ENCODE measurements at places on chromosomes 3 and 15. TPM values are rescaled to one million over a fixed set of nuclear protein-coding genes. Genes with fewer than 3 reads are reported as not detected.
A peak's percentile ranks its signal among the peaks of the same experiment; 100 is the strongest.

DNA sequence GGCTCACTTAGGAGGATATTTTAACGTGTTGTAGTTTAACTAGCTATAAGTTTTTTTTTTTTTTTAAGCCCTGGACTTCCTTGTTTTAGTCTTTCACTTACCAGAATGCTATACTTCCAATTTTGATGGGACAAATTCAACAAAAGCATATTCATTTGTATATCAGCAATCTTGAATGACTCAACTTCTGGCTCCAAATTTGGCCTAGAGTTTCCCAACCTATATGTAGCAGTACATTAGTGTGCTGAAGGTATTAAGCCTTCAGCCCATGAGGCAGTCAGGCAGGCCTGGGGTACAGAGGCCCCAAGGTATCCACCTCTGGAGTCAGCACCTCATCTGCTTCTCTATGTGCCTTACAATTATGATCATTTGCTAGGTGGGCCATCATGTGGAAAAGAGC lies 5.9 kb downstream of the PBRM1 start:
- no peak for DNase-seq

DNA sequence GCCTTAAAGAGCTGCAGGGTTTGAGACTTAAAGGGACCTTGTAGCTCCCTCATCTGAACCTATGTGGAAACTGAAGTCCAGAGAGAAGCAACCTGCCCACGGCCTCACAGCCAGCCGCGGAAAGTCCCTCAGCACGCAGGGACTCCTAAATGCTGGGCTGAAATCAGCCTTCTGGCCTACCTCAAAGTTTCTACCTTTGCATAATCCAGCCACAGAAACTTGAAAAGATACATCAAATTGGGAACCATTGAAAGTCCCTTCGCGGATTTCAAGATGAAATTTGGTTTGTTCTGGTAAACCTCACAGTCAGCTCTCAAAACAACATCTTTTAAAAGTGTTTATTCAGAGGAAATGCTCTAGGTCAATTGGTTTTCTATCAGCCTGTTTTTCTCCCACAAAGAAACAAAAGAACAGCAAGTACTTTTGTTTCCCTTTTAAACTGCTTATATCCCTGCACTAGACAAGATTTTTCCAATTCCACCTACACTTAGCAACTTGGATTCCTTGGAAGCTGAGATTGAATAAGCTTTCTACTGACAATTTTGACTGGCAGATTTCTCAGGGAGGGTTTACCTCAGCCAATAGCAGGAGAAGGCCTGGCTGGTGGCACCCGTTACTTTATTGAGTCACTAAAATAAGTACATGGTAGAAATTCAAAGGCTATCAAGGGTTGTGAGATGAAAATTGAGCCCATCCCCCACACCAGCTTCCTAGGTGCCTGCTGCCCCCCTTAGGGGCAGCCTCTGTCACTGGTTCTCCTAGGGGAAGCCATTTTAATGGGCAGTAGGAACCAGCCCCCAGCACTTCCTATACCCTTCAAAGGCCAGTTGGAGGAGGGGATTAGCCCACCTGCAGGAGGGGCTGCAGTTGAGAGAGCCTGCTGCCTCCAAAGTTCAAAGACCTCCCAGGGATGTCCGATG lies 171.2 kb downstream of the ADAMTS17 start:
- DNase-seq, result peak; percentile 16

GRCh38 chr3:172918165-172918564 lies 167.6 kb downstream of the ECT2 start:
- DNase-seq, result no peak

- no peak for DNase-seq
Measured at GRCh38 chr3:106047221-106047620, 178.4 kb upstream of the CBLB start.

GRCh38 chr15:68639926-68640600 lies 61.3 kb downstream of the CORO2B start:
- no peak for DNase-seq

DNA sequence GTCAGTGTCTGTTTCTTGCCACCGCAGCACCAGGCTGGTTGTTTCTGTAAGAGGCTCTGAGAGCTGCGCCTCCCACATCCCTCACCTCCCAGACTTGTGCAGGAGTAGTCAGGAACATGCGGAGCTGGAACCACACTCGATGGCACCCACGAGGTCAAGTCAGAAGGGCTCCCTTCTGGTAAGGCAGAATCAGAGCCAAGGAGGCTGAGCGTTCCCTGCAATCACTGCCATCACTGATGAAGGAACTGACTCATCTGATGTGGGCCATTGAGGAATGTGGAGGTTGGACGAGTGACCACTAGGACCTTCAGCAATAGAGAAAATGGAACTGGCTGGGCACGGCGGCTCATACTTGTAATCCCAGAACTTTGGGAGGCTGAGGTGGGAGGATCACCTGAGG lies 35.7 kb upstream of the BLM start:
- no peak for DNase-seq

GRCh38 chr15:20646529-20647142 lies 105.0 kb upstream of the GOLGA6L6 start:
- no peak for DNase-seq

- no peak for DNase-seq
Measured at GRCh38 chr15:45157974-45158373, 28.2 kb downstream of the DUOX1 start.

DNA sequence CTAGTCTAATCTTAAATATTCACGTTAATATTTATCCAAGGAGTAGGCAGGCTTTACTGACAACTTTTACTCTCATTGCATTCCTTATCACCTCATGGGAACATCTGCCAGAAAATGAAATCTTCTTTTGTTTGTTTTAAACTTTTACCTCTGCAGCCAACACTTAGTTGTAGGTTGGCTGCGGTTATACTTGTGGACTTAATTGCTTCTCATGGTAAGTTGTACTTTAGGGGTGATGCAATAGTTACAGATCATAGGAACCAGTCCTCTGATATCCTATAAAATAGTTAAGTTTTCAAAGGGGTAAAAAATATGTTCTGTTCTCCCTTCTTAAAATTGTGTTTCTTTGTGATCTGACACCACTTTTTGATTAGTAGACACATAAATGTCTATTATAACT lies 321.9 kb downstream of the ZPLD1 start:
- no peak for DNase-seq

DNA sequence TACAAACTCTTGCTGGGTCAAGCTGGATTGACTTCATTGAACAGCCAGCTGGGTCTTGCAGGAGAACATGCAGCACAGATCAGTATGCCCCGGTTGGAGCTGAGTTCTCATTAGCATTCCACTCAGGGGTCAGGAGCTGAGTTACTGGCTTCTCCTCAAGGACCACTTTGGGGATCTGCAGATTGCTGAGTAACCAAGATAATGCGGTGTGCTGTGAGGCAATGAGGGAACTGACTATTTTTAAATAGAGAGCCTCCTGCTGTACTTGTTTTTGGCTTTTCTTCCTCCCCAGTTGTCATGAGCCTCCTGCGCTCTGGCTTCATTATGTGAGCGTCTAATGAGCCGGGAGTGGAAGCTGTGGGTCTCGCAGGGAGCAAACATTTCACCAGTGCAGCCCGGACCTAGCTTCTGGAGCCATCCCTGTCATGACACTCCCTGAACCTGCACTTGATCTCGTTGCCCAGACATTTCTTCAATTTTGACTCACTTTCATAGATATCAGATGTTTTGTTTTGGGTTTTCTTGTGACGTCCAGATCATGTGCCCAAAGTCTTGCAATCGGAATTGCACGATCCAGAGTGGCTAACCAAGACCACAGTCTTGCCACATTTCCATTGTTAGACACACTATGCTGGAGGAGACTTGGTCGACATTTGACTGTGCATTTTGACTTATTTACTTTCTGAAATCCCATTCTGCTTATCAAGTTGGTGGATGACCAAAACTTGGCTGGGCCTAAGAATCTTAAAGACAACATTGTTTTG lies 327.2 kb downstream of the LRTM1 start:
- DNase-seq, result no peak

GRCh38 chr3:59085976-59086375 lies 36.2 kb upstream of the CFAP20DC start:
- no peak for DNase-seq

DNA sequence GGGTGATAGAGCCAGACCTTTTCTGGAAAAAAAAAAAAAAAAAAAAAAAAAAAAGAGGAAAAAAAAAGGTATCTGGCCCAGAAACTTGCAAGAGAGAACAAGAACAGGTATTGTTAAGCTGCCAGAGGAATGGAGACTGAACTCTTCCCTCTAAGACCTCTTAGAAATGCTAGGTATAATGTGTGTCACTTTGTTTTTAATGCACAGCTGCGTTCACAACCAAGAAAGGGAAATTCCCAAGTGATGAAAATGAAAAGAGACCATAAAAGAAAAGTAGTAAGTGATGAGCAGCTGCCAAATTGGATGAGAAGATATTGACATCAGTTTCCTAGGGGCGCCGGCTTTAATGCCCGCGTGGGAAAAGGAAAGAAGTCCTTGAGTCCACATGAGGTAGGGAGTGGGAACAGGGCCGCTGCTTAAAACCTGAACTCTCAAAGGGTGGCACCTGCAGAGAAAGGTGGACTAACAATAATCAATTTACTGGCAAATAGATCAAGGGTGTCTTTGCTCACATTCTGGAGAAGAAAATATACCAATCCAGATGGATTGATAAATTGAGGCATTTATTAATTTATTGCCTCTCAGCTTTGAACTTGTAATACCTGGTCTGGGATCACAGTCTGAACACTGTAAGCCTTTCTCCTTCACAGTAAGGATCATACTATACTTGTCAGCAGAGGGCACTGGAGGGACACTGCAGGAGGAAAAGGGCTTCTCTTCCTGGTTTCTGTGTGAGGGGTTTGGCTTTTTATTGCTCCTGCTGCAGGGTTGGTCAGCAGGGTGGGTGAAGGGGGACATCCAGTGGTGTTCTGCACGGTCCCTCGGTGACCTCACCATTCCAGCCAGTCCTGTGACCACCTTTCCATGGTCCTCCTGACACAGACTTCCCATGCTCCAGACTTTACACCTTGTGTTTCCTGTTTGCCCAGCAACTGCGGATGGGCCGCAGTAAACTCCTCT lies 131.6 kb downstream of the AQP9 start:
- DNase-seq, result peak; percentile 25

- DNase-seq, result no peak
Measured at GRCh38 chr3:183064475-183064874, 34.8 kb downstream of the MCCC1 start.

DNA sequence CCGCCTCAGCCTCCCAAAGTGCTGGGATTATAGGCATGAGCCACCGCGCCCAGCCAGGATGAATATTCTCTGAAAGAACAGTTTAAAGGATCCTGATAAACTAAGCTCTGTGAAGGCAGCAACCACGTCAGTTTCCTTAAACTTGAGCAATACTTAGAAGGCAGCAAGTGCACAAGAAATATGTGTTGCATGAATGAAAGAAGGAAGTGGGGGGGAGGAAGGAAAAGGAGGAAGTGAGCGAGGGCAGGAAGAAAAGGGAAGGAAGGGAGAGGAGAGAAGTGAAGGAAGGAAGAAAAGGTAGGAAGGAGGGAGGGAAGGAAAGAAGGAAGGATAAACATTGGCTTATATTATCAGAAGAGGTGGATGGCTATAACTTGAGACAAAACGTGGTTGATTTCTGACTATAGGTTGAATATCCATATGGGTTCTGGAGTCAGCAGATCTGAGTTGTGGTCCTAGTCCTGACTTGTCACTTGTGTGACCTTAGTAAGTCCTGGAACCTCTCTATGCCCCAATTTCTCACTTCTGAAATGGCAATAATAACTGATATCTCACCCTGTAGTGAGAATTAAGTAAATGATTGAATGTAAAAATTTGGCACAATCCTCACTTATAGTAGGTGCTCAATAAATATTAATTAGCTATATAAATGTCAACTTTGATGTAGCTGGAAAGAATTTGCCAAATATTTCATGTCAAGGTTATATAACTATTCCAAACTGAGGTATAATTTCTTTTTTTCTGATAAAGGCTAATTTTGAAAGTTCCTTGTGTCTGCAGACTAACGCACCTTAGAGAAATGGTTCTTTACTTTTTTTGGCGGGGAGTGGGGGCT lies 12.0 kb upstream of the SEMA4B start:
- no peak for DNase-seq

DNA sequence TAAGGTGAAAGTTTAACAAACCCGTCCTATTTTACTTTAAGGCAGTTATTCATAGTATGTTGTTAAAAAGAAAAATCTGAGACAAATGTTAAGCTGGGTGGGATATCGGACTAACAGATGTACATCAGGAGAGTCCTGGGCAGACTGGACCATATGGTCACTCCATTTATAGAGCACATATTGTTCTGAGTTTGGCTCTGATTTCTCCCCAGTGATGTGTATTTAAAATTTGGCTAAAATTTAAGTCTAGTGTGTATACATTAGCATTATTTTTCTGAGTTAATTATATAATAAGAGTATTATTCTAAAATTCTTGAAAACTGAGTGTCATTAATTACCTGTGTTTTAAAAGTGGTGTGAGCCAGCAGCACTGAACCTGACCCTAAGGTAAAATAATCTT lies 6.1 kb downstream of the GMPS start:
- DNase-seq, result no peak

DNA sequence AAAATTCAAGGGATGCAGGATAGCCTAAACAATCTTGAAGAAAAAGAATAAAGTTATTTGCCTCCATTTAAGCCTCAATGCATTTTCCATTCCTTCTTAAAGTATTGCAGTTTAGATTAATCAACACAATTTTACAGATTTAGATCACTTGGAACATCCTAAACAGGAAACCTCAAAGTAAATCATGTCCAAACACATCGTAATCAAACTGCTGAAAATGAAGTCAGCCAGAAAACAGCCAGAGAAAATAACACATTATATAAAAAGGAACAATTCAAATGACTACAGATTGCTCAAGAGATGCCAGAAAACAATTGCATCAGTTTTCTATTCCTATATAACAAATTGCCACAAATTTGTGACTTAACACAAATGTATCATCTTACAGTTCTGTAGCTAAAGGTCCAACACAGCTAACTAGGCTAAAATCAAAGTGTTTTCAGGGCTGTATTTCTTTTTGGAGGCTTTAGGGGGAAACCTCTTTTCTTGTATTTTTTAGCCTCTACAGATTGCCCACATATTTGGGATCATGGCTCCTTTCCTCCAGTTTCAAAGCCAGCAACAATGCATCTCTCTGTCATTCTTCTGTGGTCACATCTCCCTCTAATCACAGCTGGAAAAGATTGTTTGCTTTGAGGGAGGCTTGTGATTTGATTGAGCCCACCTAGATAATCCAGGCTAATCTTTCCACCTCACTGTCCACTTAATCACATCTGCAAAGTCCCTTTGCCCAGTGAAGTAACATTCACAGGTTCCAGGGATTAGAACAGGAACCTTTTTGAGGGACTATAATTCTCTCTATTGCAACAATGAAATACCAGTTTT lies 543.3 kb upstream of the UBE2E2 start:
- DNase-seq, result no peak

DNA sequence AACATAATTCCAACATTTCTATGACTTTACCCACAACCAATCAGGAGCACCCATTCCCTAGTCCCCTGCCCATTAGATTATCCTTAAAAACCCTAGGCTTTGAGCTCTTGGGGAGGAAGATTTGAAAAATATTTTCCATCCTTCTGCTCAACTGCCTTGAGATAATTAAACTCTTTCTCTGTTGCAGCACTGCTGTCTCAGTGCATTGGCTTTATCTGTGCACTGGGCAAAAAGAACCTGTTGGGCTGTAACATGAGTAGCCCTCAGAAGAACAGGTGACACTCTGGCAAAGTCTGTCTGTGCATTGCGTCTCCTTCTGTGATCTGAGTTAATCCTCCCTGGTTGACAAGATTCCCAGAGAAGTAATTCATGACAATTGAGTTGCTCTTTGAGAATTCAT lies 83.9 kb downstream of the ZMAT3 start:
- DNase-seq, result no peak

The ENTPD3 gene
- not detected for total RNA-seq

The LXN gene
- total RNA-seq, result 15.2 TPM

The SIDT1 gene
- total RNA-seq, result 44.7 TPM

The HHLA2 gene
- 0.43 TPM for total RNA-seq

The IL16 gene
- total RNA-seq, result 25.9 TPM

The XCR1 gene
- not detected for total RNA-seq

The TGM4 gene
- not detected for total RNA-seq

The LCMT2 gene
- total RNA-seq, result 11.1 TPM

The NAALADL2 gene
- total RNA-seq, result 0.35 TPM

The BNIP2 gene
- 44.2 TPM for total RNA-seq

Data from activated naive CD4-positive, alpha-beta T cell treated with anti-CD3 and anti-CD28 coated beads, Interleukin-2, amount 50 U/mL, for 72 hours (primary cell).